Activated T-cell treated with anti-CD3 and anti-CD28 coated beads, Interleukin-2, amount 50 U/mL, for 24 hours (primary cell): ENCODE measurements at places on chromosomes 6 and 20.
A peak's percentile ranks its signal among the peaks of the same experiment; 100 is the strongest.

DNA sequence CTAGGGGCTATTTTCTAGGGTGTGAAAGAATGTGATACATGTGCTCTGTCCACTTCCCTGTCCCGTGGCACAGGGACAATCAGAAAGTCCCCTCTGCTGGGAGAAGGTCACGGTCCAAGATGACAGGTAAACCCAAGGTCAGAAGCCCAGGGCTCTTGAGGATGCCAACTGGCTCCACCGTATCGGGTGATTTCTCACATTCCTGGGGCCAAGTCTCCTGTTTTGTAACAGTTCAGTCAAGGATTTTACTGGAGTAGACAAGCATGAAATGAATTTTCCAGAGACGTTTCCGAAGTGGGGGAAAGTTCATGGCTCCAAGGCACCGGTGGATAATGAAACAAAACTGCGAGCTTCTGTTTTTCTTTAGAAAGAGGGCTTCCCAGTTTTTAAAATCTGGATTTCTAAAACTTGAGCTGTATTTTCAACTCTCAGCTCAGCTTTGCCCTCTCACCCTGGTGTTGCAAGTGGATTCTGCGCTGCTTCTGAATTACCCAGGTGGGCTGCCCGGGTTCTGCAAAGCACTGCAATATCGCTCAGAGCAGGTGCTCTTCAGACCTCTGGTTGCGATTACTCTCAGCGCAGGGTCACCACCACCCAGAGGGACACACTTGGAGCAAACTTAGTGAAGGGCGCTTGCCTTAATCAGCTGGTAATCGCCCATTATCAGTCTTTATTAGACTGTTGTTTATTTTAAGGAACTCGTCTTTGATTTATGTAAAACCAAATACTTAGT, 64.4 kb upstream of the TMEM170B start:
- H3K27me3 ChIP-seq, result peaks cover 9% of the 10 kb centered on the region
- no peak for DNase-seq
- no peaks in the 10 kb centered on the region for H3K36me3 ChIP-seq
- no peak overlapping the region for H3K27ac ChIP-seq

GRCh38 chr20:60506061-60506460, 547.8 kb downstream of the CDH26 start:
- no peaks in the 10 kb centered on the region for H3K4me1 ChIP-seq
- no peak overlapping the region for H3K27ac ChIP-seq
- H3K4me3 ChIP-seq, result no peak overlapping the region
- DNase-seq, result no peak

- H3K27ac ChIP-seq, result no peak overlapping the region
- no peak overlapping the region for H3K4me3 ChIP-seq
Observed at GRCh38 chr6:126446248-126446647, 106.3 kb downstream of the CENPW start.

- H3K4me3 ChIP-seq, result no peak overlapping the region
- no peak for DNase-seq
- H3K27ac ChIP-seq, result no peak overlapping the region
- H3K27me3 ChIP-seq, result no peaks in the 10 kb centered on the region
- H3K4me1 ChIP-seq, result peaks cover 13% of the 10 kb centered on the region
- H3K36me3 ChIP-seq, result no peaks in the 10 kb centered on the region
Observed at GRCh38 chr6:129865013-129865412, 3.9 kb upstream of the TMEM244 start.

DNA sequence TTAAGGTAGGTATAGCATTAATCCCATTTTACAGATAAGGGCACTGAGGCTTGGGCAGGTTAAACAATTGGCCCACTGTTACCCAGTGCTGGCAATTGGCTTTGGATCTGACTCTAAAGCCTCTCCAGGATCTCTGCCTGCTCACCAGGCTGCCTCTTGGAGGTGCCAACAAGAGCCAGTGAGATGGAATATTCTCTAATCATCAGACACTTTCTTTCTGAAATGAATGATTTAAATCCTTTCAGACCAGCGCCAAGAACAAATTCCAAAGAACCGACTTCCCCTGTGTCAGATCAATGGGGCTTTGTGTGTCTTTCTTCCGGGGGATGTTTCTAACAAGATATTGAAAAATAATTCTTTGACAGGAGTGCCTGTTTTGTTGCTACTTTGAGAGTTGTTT, 23.6 kb downstream of the CYP39A1 start:
- H3K27ac ChIP-seq, result no peak overlapping the region
- H3K4me1 ChIP-seq, result peaks cover 4% of the 10 kb centered on the region
- DNase-seq, result no peak
- peaks cover 16% of the 10 kb centered on the region for H3K27me3 ChIP-seq

- no peaks in the 10 kb centered on the region for H3K36me3 ChIP-seq
- H3K4me3 ChIP-seq, result no peak overlapping the region
- peaks cover 2% of the 10 kb centered on the region for H3K4me1 ChIP-seq
Observed at GRCh38 chr6:32092760-32093497, 16.2 kb downstream of the TNXB start.

GRCh38 chr20:48659858-48660257, 167.9 kb downstream of the PREX1 start:
- peak overlapping the region; percentile 27 for H3K27ac ChIP-seq
- peaks cover 89% of the 10 kb centered on the region for H3K36me3 ChIP-seq
- H3K4me1 ChIP-seq, result peaks cover 6% of the 10 kb centered on the region
- no peak for DNase-seq

- H3K4me1 ChIP-seq, result peaks cover 7% of the 10 kb centered on the region
- no peak overlapping the region for H3K27ac ChIP-seq
- DNase-seq, result no peak
- peaks cover 4% of the 10 kb centered on the region for H3K36me3 ChIP-seq
Observed at GRCh38 chr6:45222380-45222779, 105.8 kb upstream of the RUNX2 start.
